ENCODE measurements at places on chromosomes 13 and 19.
A peak's percentile ranks its signal among the peaks of the same experiment; 100 is the strongest.

DNA sequence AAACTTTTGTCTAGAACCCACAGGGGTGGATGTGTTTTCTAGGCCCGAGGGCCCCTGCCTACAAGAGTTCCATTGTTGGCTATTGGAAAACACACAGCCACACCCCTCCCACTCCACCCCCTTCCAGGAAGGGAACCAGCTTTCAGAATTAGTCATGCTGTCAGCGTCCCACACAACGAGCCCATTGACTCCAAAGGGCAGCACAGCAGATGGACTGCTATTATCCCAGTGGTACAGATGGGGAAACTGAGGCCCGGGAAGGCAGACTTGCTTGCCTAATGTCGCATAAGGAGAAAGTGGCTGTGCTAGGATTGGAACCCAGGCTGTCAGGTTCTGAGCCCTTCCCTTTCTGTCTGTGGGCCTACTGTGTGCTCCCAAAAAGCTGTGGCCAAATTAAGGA, 8.1 kb upstream of the FXYD3 start:
- peak; percentile 18 for DNase-seq

- DNase-seq, result no peak
Observed at GRCh38 chr13:104577071-104577815, 1511.0 kb upstream of the SLC10A2 start.

DNA sequence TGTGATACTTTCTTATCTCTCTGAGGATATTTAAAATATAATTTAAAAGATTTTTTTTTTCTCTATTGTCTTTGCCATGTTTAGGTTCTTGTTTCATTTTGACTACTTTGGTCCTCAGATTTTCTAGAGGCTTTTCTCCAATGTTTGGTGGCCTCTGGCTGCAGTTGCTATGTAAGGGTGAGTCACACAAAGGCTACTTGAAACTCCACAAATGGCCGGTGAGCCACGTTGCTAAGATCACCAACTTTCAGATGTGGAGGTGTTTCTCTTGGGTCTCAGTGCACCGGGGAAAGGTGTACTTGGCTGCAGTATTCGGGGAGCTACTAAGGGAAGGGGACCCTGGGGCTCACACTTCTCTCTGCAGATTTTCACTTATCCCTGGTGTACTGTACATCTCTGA, 248.1 kb downstream of the HS6ST3 start:
- no peak for DNase-seq

DNA sequence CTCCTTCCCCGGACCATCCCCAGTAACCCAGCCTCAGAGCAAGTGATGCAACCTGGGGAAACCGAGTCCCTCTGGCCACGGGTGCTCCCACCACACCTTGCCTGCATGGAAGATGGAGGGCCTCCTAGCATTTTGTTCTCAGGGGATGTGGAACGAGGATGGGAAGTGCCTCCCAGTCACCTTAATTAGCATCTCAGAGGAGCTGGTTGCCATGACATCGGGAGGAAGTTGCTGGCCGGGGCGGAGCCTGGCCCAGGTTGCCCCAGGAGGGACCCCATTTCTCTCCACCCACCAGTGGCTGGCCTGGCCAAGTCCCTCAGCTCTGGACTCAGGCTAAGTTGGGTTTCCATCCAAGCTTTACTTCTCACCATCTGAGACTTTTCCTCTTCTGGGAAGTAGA, 24.1 kb upstream of the PTPRS start:
- no peak for DNase-seq

GRCh38 chr19:12796146-12797071, 5.1 kb downstream of the JUNB start:
- DNase-seq, result peak; percentile 74

DNA sequence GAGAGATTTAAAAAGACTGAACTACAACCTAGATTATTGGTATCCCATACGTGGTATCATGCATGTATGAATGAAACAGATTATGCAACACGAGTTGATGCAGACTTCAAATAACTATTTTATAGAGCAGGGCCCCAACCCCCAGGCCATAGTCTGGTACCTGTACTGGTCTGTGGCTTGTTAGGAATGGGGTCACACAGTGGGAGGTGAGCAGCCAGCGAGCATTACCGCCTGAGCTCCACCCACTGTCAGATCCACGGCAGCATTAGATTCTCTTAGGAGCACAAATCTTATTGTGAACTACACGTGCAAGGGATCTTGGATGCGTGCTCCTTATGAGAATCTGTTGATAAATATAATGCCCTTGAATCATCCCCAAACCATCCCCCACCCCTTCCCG, 320.2 kb downstream of the TBC1D4 start:
- DNase-seq, result no peak

DNA sequence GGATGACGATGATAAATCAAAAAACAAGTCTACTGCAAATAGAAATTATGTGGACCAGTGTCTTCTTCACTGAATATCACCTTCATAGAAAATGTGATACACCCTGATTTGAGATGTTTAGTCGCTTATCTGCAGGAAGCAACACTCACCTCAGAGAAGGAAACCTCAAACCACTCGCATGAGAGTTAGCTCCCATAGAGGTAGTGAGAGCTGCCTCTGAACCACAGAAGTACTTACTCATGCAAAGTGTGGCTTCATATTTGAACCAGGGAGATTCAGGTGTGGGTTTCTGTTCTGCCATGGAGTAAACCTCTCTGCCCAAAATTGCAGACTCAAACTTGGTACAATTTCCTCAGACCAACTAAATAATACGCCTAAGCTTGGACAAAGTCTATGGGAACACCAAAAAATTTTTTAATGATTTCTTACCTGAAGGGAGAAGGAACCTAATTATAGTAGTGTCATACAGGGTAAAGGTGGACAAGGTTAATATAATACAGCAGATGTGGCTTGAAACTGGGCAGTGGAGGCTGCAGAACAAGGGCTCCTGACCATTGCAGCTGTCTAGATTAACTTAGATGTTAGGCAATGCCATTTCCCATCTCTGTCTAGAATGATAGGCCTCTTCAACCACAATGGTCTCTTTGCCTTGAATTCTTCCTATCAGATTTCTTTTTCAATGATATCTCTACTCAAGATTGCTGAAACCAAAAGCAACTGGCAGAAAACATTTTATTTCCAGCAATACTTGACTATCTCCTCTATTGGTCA, 29.6 kb upstream of the RCBTB2 start:
- peak; percentile 62 for DNase-seq

DNA sequence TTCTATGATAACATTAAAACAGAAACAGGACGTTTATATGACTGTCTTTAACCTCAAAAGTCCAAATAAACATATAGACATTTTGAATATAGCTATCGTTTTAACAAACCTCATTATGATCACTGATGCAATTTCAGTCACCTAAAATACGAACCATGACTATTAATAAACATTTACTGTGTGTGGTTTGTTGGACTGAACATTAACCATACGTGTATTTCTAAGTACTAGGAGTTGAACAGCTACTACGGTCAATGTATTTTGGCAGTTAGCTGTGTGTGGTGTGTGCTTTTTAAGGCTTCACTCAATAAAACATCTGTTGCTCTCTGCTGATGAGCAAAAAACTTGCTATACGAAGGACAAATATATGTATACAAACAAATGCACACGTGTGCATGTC, 281.4 kb downstream of the ABCC4 start:
- DNase-seq, result no peak

GRCh38 chr13:23703246-23703860, 133.1 kb downstream of the TNFRSF19 start:
- no peak for DNase-seq

- no peak for DNase-seq
Observed at GRCh38 chr13:43478211-43478610, 308.6 kb downstream of the ENOX1 start.

DNA sequence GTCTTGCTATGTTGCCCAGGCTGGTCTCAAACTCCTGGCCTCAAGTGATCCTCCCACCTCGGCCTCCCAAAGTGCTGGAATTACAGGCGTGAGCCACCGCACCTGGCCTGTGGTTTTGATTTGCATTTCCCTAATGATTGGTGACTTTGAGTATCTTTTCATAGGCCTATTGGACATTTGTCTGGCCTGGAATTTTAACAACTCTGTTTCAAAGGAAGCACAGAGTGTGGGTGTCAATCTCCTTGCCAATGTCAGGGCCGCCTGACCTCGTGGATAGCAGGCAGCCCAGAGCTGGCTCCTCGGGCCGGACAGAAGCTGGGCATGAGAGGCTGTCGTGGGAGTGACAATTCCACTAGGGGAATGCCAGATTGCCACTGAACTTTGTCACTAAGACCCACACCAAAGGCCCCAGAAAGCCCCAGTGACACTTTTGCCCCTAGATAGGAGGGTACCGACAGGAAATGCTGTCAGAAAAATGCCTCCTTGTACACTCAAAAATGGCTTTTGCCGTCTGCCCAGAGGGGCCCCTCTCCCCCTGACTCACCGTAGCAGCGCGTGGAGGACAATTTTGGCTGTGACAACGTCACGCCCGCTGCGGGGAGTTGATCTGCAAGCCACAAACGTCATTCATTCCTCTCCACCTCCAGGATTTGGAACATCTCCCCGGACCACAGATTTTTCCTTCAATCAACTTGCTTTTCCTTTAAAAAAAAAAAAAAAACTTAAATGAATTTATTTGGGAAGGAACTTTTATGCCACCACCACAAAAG, 11.7 kb upstream of the ADGRE5 start:
- peak; percentile 91 for DNase-seq

DNA sequence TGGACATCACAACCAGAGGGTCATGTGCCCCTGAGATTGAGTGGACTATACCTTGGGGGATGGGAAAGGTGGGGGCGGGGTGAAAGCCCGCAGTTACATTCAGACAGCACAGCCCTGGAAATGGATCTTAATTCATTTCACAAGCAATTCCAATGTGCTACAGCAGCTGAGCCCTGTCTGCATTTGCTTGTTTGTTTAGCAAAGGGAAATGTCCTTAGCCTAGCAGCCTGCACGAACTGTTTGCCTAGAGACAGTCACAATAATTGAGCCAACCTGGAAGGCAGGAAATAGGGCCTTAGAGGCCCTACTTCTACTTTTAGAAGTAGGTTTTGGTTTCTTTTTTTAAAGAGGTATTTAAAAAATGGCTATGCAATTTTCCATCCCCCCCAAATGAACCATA, 177.3 kb upstream of the KL start:
- DNase-seq, result no peak

- no peak for DNase-seq
Observed at GRCh38 chr13:40749327-40749726, 21.7 kb downstream of the MRPS31 start.

DNA sequence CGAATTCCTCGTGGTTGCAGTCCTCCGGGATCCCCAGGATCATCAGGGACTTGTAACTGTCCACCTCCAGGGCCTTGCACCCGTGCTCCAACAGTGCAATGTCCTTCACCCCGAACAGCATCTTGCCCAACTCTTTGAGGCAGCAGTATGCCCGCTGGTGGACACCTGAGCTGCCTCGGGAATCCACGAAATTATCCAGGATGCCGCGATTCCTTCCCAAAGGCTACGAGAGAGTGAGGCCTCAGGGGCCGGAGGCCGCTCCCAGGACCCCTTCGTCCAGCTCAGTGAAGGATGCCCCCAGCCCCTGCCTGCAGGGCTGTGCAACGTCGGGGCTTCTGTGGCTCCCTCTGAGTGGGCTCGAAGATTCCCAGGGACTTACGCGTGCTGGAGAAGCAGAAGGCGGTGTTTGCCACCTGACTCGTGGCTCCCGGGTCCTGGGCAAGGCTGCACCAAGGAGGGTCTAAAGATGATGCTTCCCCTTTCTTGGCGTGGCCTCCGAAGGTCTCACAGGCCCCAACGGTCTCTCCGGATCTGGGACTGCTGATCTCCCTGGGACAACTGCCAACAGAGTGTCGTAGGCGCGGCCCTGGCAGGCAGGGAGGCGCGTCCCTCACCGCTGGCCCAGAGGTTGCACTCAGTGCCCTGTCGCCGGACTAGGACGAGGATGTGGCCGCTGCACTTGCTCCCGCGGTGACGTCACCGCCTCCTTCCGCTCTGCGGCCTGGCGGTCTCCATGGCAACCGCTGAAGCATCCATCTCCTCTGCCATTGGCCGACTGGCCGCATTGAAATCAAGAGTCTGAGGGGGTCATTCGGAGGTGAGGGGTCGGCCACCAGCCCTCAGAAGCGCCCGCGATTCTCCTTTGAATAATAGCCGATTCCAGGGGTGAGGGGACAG, at the start of gene PNMA8C:
Gene PNMA8C (minus strand): TSS at position 698 of the 897 bp plus-strand sequence. CDS start 577 bp downstream, at position 121.
- DNase-seq, result peak; percentile 32

DNA sequence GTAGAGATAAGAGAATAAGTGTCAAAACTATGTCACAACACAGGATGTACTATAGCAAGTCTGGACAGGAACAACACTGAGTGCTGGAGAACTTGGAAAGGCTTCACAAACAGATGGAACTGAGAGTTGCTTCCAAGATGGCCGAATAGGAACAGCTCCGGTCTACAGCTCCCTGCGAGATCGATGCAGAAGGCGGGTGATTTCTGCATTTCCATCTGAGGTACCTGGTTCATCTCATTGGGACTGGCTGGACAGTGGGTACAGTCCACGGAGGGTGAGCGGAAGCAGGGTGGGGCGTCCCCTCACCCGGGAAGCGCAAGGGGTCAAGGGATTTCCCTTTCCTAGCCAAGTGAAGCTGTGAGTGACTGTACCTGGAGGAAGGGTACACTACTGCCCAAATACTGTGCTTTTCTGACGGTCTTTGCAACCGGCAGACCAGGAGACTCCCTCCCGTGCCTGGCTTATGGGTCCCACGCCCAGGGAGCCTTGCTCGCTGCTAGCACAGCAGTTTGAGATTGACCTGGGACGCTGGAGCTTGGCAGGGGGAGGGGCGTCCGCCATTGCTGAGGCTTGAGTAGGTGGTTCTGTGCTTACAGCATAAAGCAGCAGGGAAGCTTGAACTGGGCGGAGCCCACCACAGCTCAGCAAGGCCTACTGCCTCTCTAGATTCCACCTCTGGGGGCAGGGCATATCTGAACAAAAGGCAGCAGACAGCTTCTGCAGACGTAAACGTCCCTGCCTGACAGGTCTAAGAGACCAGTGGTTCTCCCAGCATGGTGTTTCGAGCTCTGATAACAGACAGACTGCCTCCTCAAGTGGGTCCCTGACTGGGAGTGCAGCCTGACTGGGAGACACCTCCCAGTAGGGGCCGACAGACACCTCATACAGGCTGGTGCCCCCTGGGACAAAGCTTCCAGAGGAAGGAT, 46.0 kb downstream of the USP12 start:
- no peak for DNase-seq

- DNase-seq, result peak; percentile 66
Observed at GRCh38 chr19:1690699-1691307, 38.4 kb upstream of the TCF3 start.

DNA sequence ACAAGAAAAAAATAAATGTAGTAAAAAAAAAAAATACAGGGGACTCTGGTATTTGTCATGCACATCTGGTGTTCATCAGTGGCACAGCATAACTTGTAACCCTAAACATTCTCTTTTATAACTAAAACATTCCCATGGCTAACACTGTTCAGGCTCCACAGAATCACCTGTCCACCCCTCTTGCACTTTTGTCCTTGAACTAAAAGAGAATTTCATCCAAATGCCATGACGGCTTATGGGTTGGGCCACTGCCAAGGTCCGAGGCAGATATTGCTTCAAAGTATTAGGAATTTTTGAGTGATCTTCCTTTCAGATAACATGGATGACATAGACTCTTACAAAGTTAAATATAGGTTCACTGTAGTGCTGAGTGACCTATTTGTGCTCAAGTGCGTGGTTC, 25.7 kb upstream of the SERP2 start:
- DNase-seq, result no peak

- no peak for DNase-seq
Observed at GRCh38 chr13:113802090-113802531, 43.1 kb downstream of the TMEM255B start.
